ENCODE measurements at places on chromosomes 6 and 20. TPM values are rescaled to one million over a fixed set of nuclear protein-coding genes. Genes with fewer than 3 reads are reported as not detected.

GRCh38 chr6:81751388-81752083 lies 945 bp downstream of the TENT5A start:
- DNase-seq: peak; percentile 58

GRCh38 chr6:19892260-19892659 lies 55.1 kb downstream of the ID4 start:
- no peak for DNase-seq

DNA sequence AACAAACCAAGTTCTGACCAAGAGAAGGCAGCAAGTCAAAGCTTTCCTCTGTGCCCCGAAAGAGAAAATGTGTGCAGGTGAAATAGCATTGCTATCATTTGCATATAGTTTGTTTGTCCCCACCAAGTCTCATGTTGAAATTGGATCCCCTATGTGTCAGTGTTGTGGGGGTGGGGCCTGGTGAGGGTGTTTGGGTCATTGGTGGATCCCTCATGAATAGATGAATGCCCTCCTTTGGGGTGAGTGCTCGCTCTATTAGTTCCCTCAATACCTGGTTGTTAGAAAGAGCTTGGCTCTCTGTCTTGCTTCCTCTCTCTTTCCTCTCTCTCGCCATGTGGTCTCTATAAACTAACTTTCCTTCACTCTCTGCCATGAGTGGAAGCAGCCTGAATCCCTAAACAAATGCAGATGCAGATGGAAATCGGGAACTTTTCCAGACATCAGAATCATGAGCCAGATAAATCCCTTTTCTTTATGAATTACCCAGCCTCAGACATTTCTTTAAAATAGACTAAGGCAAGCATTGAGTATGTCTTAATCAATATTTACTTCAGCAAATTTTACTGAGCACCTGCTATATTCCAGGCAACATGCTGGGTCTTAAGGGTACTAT lies 43.8 kb upstream of the SYNDIG1 start:
- peak; percentile 15 for DNase-seq

GRCh38 chr6:6823568-6824224 lies 235.2 kb downstream of the LY86 start:
- no peak for DNase-seq

DNA sequence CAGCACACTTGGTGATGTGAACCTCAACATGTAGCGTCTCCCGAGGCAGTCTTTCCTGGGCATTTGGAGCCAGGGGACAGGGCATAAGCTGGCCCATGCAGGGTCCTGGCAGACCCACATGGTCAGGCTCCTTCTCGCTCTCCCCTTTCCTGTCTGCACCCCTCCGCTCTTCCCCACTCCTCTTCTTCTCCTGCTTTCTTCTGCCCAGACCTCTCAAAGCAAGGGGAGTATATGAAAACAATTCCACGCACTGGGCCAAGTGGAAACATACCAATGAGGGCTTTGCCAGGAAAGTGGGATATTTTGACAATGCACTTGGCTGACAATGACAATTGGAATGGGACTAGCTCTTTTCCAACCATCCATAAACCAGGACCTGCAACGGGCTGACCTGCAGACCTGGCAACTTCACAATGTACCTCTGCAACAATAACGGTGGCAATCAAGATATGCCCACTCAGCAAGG lies 58.9 kb upstream of the TRAF3IP2 start:
- peak; percentile 79 for DNase-seq

DNA sequence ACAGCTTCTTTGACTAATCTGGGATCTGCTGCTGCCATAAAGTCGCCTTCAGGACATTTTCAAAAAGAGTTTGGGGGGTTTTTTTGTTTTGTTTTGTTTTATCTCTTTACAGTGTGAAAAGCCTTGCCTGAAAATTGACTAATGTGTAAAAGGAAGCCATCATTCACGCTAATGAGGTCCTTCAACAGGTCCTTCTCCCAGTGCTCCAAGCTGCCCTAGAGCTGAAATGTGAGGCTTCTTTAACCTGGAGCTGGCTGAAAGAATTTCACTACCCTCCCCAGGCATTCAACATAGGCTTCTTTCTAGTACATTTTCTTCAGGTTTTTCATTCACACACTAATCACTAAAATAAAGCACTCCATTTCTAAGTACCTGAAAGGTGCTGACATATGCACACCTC lies 145.1 kb upstream of the PRDM1 start:
- DNase-seq: no peak

GRCh38 chr20:32743237-32744112 lies at the start of gene COMMD7:
Gene COMMD7, minus strand, starts transcription at chr20:32743467. Its CDS starts 76 bp downstream, at chr20:32743391.
- peak; percentile 63 for DNase-seq

- no peak for DNase-seq
These were observed 15.5 kb upstream of the RAMACL start for GRCh38 chr6:166601956-166602355.

GRCh38 chr20:11092151-11092550 lies 418.4 kb upstream of the JAG1 start:
- no peak for DNase-seq

DNA sequence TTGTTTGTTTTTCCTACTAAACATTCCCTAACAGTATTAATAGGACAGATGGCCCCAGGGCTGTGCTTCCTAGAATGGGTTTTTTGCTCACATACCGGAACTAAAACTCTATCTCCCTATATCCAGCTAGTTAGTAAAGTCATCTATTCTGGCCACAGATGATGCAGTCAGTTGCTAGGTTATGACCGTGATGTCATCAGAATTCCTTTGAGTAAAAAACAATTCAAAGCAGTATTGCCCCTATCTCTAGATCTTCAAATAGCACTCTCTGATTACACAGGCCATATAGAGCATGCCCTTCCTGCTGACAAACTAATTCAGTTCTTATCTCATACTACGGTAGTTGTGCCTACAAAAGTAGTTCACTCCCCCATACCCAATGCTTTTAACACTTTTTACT lies 17.9 kb upstream of the ZNF451 start:
- no peak for DNase-seq

- DNase-seq: no peak
These were observed 23.5 kb downstream of the COL20A1 start for GRCh38 chr20:63316502-63316921.

GRCh38 chr20:56223352-56223751 lies 25.2 kb upstream of the MC3R start:
- DNase-seq: no peak

- no peak for DNase-seq
These were observed 64.8 kb downstream of the HCRTR2 start for GRCh38 chr6:55239099-55239498.

- peak; percentile 35 for DNase-seq
These were observed 57.6 kb upstream of the FOXP4 start for GRCh38 chr6:41488433-41489119.

GRCh38 chr6:113293423-113293740 lies 563.8 kb upstream of the MARCKS start:
- no peak for DNase-seq

DNA sequence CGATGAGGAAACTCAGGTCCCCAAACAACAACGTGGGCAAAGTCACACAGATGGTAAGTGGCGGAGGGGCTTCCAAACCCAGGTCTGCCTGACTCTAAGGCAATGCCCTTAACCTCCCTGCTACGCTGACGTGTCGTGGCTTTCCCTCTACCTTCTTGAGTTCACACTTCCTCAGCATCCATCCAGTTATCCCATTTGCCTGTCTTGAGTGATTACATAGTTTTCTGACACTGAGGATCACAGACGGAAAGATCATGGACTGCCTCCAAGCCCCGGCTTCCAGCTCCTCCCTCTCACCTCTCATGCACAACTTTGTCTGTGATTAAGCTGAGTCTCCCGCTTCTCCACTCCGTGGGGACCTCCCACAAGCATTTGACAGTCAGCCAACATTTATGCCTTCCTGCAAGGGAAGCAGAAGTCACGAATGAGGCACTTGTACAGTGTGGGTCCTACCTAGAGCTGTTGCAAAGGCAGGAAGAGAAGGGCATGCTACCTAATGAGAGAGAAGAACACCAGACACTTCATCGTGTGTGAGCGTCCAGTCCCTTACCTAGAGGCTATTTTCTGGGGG lies 33.8 kb downstream of the TBC1D7 start:
- DNase-seq: no peak

- no peak for DNase-seq
These were observed 155.4 kb downstream of the ERMARD start for GRCh38 chr6:169906688-169907418.

DNA sequence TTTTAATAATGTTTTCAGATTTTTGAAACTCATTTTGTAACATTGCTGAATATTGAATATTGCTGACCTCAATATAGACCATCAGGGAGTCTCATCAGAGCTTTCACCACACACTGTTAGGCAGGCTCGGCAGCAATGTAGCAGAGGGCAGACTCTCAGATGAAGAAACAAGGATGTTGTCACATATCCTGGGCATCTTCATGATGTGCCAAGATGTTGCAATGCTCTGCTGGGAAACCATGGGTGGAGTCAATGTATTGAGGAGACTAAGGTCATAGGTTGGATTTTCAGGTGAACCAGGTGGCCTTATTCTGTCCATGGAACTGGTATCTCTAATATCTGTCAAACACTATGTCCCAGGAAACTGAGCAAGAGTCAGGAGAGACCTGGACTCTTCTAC lies 27.3 kb downstream of the NR2E1 start:
- DNase-seq: no peak

- no peak for DNase-seq
These were observed 84.6 kb downstream of the MAFB start for GRCh38 chr20:40604416-40604815.

The OR2H2 gene
- polyA plus RNA-seq: not detected

The SLC25A27 gene
- 18.8 TPM for polyA plus RNA-seq

The SMPD2 gene
- 3.9 TPM for polyA plus RNA-seq

The CNR1 gene
- 0.41 TPM for polyA plus RNA-seq

The SALL4 gene
- 1.0 TPM for polyA plus RNA-seq

The RWDD1 gene
- polyA plus RNA-seq: 46.2 TPM

The FAM184A gene
- polyA plus RNA-seq: 10.2 TPM

The IP6K3 gene
- 38.8 TPM for polyA plus RNA-seq

The RAD21L1 gene
- not detected for polyA plus RNA-seq

Data from hindlimb muscle (tissue), 1 donor.